Immature natural killer cell (primary cell): ENCODE measurements at places on chromosomes 2 and 18. TPM values are rescaled to one million over a fixed set of nuclear protein-coding genes. Genes with fewer than 3 reads are reported as not detected.

CHRND gene
- polyA plus RNA-seq = not detected

GALNT3 gene
- polyA plus RNA-seq = 7.2 TPM

AGXT gene
- not detected for polyA plus RNA-seq

BOLL gene
- polyA plus RNA-seq = 0.08 TPM

INO80C gene
- polyA plus RNA-seq = 28.6 TPM

SPAST gene
- 9.1 TPM for polyA plus RNA-seq

HOXD11 gene
- polyA plus RNA-seq = not detected

RIT2 gene
- polyA plus RNA-seq = not detected

EVX2 gene
- not detected for polyA plus RNA-seq

LIPT1 gene
- 20.7 TPM for polyA plus RNA-seq

MAL gene
- polyA plus RNA-seq = 1.6 TPM

CNOT9 gene
- polyA plus RNA-seq = 22.3 TPM

GYPC gene
- 178 TPM for polyA plus RNA-seq

PROKR1 gene
- polyA plus RNA-seq = not detected

PTH2R gene
- not detected for polyA plus RNA-seq

GTF2A1L gene
- polyA plus RNA-seq = not detected

HTR2B gene
- polyA plus RNA-seq = not detected

DNAH6 gene
- polyA plus RNA-seq = not detected

GPR35 gene
- 0.89 TPM for polyA plus RNA-seq

CCBE1 gene
- 0.25 TPM for polyA plus RNA-seq

BCL11A gene
- polyA plus RNA-seq = 0.69 TPM

EPG5 gene
- polyA plus RNA-seq = 6.5 TPM

CCDC150 gene
- polyA plus RNA-seq = not detected

SLC11A1 gene
- polyA plus RNA-seq = 1.8 TPM

APLF gene
- polyA plus RNA-seq = 0.74 TPM

TCF7L1 gene
- not detected for polyA plus RNA-seq

MERTK gene
- not detected for polyA plus RNA-seq

GPR55 gene
- not detected for polyA plus RNA-seq

HDAC4 gene
- polyA plus RNA-seq = 8.1 TPM

GAREM2 gene
- 0.50 TPM for polyA plus RNA-seq

PTGR3 gene
- polyA plus RNA-seq = 18.4 TPM

DNAJC10 gene
- 71.3 TPM for polyA plus RNA-seq

KCNK3 gene
- polyA plus RNA-seq = not detected

L3MBTL4 gene
- polyA plus RNA-seq = 3.9 TPM

POTEE gene
- polyA plus RNA-seq = not detected

MAPK4 gene
- polyA plus RNA-seq = not detected

ESPNL gene
- polyA plus RNA-seq = not detected

CKAP2L gene
- polyA plus RNA-seq = 0.08 TPM

VWC2L gene
- polyA plus RNA-seq = not detected

PMS1 gene
- polyA plus RNA-seq = 6.3 TPM

CRYBA2 gene
- polyA plus RNA-seq = not detected

CACNB4 gene
- 0.11 TPM for polyA plus RNA-seq

CCDC141 gene
- 0.69 TPM for polyA plus RNA-seq

CFAP65 gene
- not detected for polyA plus RNA-seq

ANO7 gene
- polyA plus RNA-seq = not detected
